Testis (tissue), 5 donors: ENCODE measurements at places on chromosomes 2 and 18.
A peak's percentile ranks its signal among the peaks of the same experiment; 100 is the strongest.

GRCh38 chr2:226802573-226802972, 3.0 kb upstream of the IRS1 start:
- DNase-seq = no peak

GRCh38 chr2:239463541-239464165, 62.8 kb upstream of the HDAC4 start:
- no peak for DNase-seq

DNA sequence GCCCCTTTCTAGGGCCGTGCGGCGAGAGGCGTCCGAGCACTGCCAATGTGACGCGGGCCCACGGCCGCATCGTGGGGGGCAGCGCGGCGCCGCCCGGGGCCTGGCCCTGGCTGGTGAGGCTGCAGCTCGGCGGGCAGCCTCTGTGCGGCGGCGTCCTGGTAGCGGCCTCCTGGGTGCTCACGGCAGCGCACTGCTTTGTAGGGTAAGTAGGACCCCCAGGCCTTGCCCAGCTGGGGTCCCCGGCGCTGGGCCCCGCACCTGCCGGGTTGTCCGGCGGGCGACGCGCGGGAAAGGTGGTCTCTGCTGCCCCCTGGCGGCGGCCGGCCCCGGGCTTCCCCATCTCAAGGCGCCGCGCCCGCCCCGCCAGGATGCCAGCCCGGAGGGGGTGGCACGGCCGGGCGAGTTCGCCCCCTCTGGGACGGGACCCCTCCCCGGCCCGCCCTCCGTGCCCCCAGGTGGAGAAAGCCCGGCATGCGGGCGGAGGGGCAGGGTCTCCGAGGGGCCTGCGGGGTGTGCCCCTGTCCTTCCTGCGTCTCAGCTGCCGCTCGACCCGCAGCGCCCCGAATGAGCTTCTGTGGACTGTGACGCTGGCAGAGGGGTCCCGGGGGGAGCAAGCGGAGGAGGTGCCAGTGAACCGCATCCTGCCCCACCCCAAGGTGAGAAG, 1.9 kb downstream of the PRSS56 start:
- DNase-seq = peak; percentile 74

DNA sequence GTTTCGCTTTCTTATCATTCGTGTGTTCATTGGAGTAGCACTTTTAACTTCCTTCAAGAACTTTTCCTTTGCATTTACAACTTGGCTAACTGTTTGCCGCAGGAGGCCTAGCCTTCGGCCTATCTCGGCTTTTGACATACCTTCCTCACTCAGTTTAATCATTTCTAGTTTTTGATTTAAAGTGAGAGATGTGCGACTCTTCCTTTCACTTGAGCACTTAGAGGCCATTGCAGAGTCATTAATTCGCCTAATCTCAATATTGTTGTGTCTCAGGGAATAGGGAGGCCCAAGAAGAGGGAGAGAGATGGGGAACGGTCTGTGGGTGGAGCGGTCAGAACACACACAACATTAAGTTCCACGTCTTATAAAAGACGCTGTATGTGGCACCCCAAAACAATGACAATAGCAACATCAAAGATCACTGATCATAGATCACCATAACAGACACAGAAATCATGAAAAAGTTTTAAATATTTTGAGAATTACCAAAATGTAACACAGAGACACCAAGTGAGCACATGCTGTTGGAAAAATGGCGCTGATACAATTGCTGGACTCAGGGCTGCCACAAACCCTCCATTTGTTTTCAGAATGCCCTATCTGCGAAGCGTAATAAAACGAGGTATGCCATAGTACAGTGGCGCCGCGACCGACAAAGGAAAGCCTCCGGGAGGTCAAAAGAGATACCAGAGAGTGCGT, 553 bp downstream of the TIGD1 start:
- DNase-seq = no peak

GRCh38 chr2:69095305-69095704, 82.3 kb downstream of the ANTXR1 start:
- no peak for DNase-seq

GRCh38 chr2:74525717-74526648, at the start of gene DQX1:
Gene DQX1 (minus strand): TSS chr2:74526231. CDS start chr2:74525729, 502 bp downstream.
- peak; percentile 37 for DNase-seq

DNA sequence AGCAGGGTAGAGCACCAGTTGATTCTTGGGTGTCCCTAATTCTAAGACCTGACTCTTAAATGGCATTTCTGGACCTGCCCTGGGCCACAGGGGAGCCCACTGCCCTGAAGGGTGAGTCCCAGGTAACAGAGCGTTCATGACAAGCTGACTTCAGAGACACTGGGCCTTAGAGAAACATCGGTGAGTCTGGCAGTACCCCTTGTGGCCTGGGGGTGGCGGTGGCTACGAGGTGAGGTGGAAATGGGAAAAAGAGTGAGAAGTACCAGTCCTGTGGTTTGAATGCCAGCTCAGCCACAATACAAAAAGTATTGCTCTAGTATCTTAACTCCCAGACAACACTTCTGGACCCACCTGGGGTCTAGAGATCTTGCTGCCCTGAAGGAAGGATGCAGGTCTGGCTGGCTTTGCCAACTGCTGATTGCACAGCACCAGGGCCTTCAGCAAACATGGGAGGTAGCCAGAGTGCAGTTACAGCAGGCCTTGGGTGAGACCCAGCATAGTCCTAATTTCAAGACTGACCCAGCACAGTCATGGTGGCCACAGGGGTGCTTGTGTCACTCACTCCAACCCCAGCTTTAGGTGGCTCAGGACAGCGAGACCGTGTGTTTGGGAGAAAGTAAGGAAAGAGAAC, 44.5 kb downstream of the USP34 start:
- DNase-seq = no peak

DNA sequence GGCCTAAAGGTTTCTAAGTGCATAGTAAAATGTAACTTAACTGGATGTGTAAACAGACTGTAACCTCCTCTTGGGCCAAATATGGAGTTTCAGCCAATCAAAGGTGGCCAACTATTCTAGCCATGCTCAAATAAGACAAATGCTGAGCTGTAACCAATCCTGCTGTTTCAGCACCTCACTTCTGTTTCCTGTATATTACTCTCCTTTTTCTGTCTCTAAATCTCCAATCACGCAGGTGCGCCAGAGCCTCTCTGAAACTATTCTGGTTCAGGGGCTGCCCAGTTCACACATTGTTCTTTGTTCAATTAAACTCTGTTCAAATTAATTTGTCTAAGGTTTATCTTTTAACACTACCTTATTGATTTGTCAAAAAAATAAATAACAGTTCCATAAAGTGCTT, 532.7 kb upstream of the DCC start:
- DNase-seq = no peak

GRCh38 chr2:98854682-98855081, 81.3 kb downstream of the CRACDL start:
- DNase-seq = no peak

GRCh38 chr2:71456617-71457016, 3.3 kb downstream of the DYSF start:
- no peak for DNase-seq

DNA sequence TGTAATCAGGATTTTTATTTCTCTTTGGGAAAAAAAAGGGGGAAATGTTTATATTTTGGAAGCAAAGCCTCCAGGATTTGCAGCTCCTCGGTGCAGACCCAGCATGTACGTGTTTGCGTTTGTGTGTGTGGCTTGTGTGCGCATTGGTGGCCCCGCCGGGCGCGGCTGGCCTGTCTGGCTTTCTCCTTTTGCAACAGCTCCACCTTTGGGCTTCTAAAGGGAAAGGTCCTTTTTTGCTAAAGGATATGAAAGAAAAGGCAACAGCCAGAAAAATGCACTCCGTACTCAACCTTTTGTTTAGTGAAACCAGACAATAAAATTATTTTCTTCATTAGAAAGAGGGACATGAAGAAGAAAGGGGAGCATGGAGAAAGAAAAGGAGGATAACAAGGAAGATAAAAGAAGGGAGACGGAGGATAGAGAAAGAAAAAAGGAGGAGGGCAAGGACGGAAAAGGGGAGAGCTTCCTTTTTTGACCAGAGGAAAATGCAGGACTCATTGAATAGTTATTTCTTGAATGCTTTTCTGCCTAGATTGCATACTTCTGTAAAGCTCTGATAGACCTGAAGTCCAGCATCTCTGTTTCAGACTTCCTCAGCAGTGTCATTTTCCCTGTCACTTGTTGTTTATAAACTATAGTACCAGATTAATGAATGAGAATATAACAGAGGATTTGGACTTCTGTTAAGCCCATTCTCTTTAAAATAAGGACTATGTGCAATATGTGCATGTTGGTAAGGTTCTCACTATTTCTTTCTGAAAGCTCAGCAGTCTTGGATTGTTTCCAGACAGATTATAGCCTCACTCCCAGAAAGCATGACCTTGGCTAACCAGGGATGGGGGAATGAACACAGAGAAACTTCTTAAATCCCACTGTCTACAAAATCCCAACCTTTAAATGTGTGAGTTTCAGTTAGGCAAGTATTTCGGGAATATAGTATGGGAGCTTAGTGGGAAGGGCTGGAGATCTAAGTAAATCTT, 563.1 kb upstream of the PIK3C3 start:
- DNase-seq = peak; percentile 64
